ENCODE measurements at places on chromosomes 2 and 18. TPM values are rescaled to one million over a fixed set of nuclear protein-coding genes. Genes with fewer than 3 reads are reported as not detected.

DNA sequence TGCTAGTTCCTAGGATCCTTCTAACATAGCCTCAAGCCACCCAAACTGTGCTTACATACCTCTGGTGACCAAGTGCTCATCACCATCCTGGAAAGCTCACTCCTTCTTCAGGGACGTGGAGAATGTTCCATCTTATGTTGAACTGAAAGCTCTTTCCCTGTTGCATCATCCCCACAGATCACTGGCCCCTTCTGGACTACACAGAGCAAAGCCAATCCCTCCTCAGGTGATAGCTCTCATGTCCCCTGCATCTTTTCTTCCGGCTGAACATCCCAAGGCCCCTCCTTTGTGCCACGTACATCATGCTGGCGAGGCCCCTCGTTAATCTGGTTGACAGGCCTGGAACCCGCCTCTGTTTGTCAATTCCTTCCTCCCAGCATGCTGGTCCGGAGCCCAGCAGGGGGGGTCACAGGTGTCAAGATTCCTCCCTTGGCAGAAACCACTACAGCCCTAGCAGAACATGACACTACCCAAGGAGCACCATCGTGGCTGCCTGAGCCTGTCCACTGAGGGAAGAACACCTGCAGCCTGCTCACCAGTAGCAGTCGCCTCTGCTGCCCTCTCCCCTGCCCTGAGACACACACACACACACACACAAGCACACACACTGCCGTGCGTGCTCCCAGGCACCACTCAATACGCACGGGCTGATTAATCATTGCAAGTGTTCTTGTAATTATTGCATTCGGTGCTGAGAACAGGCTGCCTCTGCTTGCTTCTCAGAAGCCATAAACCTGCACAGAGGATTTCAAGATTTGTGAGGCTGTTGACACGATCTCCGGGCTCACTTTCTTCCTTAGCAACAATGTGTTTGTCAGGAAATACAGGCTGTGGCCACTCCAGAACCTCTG lies 6.3 kb upstream of the KCNK3 start:
- DNase-seq, result no peak

GRCh38 chr2:237964578-237965404 lies 2.0 kb upstream of the UBE2F start:
- no peak for DNase-seq

DNA sequence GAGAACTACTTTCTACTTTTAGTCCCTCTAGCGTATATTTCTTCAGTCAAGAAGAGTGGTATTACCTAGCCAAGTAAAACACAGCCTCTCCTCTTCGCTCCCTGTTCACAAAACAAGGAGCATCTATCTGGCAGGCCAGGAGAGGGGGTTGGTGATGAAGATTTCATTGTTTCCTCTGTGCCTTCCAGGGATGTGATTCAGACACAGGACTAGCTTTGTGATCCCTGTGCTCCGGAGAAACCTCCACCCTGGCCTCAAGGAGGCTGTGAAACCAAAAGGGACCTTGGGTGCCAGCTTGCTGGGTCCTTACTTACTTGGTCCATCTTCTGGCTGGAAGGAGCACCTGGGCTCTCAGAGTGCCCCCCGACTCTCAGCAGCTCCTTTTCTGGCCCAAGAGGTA lies 5.7 kb downstream of the RHOB start:
- DNase-seq, result no peak

DNA sequence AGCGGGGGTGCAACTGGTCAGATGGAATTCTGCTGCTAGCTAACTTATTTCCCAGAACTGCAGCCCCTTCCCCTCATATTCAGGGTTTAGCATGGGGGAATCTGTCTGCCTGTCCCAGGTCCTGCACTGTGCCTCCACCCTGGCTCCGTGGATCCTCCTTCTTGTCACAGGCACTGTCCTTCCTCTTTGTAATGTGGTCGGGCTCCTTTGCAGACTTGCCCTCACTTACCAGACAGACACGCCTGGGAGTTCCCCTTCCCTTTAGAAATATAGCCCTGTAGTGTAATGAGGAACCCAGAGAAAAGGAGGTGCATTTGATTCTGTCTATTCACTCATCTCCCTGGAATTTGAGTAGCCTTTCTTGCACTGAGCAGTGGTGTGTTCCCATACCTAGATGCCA lies 108.7 kb downstream of the TRIM43 start:
- DNase-seq, result no peak

DNA sequence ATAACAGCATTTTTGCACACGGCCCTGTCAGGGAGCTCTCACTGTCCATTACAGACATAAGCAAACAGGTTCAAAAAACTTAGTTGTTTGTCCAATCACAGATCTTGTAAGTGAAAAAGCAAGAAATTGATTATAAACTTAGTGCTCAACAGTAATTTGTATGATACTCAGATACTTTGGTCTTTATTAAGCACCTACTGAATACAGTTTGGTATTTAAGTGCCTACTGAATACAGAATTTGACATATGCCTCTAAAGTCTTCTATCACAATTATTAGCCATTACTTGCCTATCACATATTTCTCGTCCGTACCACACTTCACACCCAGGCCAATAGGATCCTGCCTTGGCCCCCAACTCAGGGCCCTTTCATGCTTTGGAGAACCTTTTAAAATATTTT lies 283.1 kb downstream of the SUCLG1 start:
- no peak for DNase-seq

GRCh38 chr2:142782942-142783443 lies 94.5 kb upstream of the KYNU start:
- DNase-seq, result no peak

Gene PLCD4
- 3.1 TPM for total RNA-seq

All from endothelial cell of umbilical vein (primary cell).